ENCODE measurements at places on chromosomes 2 and 18. TPM values are rescaled to one million over a fixed set of nuclear protein-coding genes. Genes with fewer than 3 reads are reported as not detected.
A peak's percentile ranks its signal among the peaks of the same experiment; 100 is the strongest.

The CAPN14 gene
- 3.3 TPM for total RNA-seq

- DNase-seq: no peak
Observed at GRCh38 chr2:239979243-239980023, 45.7 kb downstream of the NDUFA10 start.

GRCh38 chr2:230779126-230779525 lies 66.5 kb downstream of the CAB39 start:
- DNase-seq: no peak

- no peak for DNase-seq
Observed at GRCh38 chr2:159922563-159922962, 124.6 kb upstream of the CD302 start.

- no peak for DNase-seq
Observed at GRCh38 chr2:197191177-197191939, 119.2 kb downstream of the ANKRD44 start.

DNA sequence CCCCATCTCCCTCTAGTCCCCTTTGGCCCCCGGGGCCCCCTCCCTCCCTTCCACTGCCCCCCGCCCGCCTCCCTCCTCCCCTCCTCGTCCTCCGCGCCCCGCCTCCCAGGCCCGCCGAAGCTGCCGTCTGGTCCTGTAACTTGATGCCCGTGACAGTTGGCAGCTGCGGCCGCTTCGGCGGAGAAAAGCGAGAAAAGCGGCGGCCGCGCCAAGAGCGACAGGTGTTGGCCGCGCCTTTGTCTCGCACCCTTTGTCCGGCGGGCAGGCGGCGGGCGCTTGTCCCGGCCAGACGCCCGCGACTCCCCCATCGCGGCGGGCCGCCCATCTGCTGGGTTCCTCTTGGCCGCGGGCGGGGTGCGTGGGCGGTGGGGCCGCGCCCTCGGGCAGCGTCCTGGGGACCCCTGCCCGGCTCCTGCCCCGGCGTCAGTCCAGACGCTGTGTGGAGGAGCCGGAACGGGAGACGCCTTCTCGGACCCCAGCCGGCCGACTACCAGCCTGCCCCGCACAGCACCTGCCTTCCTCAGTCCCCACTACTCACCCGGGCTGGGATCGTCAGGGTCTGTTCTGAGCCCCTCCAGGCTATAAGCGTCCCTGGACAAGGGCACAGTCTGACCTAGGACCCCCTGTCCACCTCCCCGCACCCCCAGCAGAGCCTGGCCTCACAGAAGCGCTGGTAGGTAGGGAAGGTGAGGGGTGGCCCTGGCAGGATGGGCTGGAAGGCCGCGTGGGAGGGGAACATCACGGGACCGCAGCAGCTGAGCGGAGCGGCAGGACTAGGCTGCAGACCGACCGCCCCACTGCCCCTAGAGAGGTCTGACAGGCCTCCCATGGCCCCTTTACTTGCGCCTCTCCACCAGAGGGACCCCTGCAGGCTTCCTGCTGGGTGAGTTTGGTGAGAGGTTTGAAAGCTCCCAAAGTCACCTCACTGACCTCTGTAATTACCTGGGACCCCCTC lies 1.2 kb upstream of the HES6 start:
- peak; percentile 28 for DNase-seq

DNA sequence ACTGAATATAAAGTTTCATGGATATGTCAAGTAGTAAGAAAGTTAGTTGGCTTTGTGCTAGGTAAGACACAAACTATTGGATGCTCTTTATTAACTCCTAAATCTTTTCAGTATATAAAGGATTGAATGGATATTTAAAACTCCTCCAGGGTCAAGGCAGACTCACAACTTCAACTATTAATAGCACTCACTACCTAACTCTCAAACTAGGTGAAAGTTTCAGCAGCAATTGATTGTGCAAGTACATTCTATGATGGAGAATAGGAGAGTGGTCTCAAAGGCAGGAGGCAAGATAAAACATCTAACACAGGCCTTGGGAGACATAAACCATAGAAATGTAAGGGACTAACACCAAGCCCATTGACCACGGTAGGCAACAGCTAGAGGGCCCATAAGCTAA lies 328.9 kb upstream of the CHAC2 start:
- DNase-seq: no peak

DNA sequence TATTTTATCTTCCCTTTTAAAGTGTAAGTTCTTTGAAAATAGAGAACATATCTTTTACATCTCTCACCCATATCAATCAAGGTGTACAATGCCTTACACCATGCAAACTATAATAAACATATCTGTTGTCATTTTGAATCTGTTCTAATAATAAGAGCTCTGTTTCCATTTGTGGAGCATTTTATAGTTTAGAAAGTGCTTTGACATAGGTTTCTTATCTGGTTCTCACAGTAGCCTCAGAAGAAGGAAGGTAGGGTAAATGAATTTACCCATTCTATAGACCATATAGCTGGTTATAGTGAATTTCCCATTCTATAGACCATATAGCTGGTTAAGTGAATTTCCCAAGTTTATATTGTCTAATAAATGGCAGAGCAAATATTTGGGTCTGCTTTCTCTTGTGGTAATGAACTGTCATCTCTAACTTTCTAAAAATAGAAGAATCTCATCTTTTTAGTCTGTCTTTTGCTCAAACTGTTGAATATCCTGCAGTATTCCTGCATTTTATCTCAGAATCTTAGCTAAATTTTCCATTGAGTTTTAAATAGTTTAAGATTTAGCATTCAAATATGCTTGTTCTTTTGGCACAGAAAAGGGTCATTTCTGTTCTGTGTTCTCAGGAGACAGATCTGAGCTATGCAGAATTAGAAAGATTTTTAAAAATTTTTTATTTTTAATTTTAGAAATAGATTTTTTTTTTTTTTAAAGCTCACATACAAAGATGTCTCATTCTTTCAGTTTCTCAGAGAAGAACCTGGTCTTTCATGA lies 80.7 kb upstream of the STON1 start:
- DNase-seq: no peak

DNA sequence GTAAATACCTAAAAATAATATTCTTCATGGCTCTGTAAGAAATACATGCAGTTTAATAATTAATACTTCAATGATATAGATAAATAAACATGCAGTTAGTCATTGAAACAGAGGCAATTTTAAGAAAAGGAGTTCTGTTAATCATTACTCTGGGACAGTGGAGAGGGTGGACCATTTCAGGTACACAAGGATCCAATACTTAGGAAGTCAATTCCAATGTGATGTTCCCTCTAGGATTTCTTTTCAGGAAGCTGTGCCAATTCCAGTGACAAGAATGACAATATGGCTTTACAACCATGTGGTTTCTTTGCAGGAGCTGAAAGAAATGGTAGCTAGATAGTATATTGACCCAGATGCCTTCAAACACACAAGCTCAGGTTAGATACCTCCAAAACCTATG lies 175.8 kb upstream of the NETO1 start:
- DNase-seq: no peak

DNA sequence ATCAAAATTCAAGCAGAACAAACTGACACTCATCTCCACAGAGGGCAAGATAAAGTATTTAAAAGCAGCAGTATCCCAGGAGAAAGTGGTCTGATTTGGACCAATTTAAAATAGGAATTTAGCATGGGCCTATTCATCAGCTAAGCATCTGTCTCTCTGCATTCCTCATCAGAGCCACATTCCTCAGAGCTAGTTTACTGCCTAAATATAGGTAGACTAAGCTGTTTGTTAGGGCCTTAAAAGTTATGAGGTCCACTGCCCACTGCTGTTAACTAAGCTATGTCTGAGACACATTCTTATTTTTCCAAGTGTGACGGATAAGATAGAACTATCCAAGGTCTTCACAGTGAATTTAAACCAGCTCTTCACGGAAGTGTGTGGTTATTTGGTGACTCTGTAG lies 17.6 kb downstream of the NEB start:
- DNase-seq: no peak

DNA sequence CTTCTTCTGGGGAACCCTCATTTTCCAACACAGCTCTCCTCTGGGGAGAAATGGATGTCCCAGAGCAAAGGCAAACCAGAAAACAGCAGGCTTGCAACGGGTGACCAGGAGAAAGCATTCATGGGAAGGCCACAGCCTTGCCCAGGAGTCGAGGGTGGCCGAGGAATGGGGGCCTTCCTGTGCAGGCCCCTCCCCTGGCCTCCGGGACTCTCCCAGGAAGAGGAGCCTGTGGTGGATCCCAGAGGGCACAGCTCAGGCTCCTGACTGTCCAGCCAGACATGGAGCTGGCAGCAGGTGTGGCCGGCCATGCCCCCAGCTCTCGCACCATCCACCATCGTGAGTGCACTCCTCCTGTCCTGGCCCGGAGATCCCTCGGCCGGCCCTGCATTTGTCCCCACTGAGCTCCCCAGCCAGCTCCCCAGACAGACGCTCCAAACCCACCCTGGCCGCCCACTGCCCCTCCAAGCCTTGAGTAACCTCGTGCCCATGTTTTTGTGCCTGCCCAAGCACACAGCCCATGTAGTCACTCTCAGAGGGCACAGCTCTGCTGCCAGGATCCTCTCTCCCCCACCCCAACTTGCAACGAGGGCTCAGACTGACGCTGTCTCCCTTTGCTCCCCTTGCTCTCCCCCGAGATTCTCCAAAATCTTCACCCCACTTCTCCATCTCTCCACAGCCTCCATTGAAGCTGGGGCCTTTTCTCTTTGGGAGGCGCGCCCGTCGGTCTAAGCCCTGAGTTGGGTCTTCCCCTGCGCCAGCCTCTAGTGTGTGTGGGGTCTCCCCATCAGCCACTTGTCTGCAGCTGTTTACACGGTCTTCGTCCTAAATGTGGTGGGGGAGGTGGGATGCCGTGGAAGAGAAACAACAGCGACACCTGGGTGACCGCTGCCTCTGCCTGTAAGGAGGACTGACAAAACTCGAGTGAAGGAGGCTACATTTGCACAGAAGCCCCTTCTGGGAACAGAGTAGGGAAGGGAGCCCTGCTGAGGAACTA lies 9.8 kb downstream of the PRLH start:
- no peak for DNase-seq
